Hematopoietic multipotent progenitor cell treated with erythropoietin and hydrocortisone succinate and interleukin-3 and kit ligand, for 4 days (in vitro differentiated cells): ENCODE measurements at places on chromosomes 7 and 10.

DNA sequence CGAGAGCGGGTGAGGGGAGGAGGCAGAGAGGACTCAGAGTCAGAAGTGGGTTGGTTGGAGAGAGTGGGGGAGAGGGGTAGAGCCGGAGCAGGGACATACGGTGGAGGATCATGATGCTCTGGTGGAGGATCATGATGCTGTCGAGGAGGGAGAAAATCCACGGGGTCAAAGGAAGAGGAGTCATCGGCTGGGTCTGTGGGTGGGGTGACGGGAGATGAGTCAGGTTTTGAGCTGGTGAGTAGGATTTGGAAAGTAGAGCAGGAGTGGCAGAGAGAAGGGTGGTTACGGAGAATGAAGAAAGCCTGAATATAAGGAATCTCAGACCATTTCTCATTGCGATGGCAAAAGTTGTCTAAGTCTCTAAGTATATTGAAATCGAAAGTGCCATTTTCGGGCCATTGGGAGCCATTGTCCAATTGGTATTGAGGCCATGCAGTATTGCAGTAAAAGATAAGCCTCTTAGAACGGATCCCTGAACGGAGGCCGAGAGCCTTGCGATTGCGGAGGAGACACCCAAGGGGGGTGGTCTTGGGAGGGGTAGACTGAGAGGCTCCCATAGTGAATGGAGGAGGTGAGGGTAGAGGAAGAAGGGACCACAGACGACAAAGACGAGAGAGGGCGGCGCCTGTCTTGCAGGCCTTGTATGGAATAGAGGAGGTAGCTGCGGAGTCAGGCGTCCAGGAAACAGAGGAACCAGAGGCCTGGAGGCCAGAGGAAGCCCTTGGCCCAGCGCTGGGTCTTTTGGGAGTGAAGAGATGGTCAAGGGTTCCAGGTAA lies 23.8 kb downstream of the SCIN start:
- DNase-seq = no peak

DNA sequence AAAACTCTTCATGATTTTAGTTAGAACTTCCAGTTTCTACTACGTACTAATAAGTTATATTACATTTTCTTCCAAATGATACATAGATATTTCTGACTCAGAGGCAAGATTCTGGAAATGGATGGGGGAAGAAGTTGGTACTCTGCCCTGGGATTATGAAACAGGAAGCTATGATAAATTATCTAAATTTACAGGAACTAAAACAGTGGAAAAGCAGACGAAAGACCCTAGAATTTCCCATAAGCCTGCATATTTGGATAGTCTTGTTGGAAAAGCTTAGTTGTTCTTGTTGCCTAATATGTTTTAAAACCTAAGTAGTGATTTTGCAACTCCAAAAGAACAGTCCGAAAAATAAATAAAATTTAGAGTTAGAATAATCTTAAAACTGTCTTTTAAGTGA lies 21.8 kb downstream of the CFAP69 start:
- DNase-seq = no peak

GRCh38 chr10:112689327-112690072 lies 242.5 kb downstream of the VTI1A start:
- DNase-seq = peak; percentile 44

GRCh38 chr10:71694567-71694968 lies 25.0 kb downstream of the C10orf105 start:
- DNase-seq = peak; percentile 92

DNA sequence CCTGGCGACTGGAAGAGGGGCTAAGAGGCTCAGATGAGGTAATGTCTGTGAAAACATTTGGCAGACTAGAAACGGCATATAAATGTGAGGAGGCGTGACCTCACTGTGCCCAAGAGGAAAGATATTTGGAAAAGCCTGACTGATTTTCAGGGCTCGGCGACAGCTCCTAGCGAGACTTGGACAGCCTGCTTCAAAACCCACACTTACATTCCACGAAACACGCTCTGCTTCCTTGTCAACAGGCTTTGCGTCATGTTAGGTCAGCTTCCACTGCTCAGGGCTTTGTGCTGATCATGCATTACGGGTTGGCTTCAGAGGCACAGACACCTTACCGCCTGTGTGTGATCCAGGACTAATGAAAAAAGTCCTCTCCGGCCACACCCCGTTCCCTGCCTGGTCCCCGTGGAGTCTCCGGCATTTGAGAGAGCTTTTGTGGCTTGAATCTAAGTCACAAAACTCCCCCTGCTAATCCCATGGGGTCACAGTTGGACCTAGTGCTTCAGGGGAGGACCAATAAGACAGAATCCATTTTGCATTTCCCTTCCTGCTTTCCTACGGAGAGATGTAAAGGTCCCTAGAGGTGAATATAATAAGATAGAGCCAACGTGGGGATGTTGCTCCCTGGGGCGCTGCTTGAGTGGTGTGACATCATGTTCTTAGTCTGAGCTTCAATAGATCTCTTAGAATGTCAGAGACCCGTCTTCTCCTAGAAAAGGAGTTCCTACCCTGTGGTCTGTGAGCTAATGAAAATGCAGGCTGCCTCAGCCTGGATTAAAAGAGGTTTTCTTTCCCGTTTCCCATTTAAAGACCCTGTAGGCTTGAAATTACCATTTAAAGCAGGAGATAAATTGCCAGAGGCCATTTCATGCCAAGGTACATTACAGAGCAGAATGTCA lies 25.5 kb downstream of the FGFBP3 start:
- DNase-seq = no peak

- DNase-seq = no peak
Measured at GRCh38 chr10:28559618-28560017, 26.7 kb downstream of the WAC start.

- no peak for DNase-seq
Measured at GRCh38 chr7:72441791-72442190, 29.7 kb upstream of the CALN1 start.

- DNase-seq = no peak
Measured at GRCh38 chr7:17131060-17131345, 167.4 kb upstream of the AHR start.

GRCh38 chr10:8453587-8453986 lies 399.1 kb downstream of the GATA3 start:
- no peak for DNase-seq

GRCh38 chr7:42699380-42700178 lies 212.3 kb downstream of the C7orf25 start:
- DNase-seq = no peak

DNA sequence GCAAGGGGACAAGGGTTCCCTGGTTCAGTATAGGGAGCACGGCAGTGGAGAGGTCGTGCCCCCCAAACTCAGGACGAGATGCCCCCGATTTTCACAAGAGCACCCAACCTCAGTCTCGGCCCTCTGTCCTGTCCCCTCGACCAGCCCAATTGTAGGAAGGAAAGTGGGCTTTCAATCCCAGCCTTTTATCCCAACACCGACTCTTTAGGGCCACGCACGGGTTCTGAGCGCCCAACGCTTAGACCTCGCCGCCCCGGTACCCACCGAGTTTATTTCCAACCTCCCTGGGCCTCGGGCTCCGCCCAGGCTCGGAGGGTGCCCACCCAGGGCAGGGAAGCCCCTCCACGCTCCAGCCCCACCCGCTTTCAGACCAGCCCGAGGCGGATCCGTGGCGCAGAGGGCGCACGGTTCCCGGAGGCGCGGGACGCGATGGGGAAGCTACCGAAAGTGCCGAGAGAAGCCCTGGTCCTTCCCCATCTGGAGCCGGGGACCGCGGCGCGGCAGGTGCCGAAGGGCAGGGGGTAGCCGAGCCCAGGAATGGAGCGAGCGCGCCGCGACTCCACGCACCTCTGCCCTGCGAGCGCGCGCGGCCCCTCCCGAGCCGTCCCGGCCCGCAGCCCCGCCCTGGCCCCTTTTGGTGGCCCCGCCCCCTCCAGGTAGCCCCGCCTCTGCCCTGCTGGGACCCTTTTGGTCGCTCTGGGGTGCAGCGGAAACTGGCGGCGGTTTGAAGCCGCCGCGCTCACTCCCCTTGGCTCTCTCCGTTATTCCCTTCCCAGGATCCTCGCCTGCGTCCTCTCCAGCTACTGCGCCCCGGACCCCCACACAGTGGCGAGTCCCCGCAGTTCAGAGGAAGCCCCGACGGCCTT lies 20.4 kb downstream of the GRID2IP start:
- DNase-seq = peak; percentile 54

- no peak for DNase-seq
Measured at GRCh38 chr10:86540016-86540415, 18.4 kb upstream of the WAPL start.

GRCh38 chr10:62813981-62814380 lies 2.2 kb downstream of the EGR2 start:
- no peak for DNase-seq

- DNase-seq = no peak
Measured at GRCh38 chr7:150879345-150879744, 27.0 kb downstream of the AOC1 start.

GRCh38 chr10:91758303-91759146 lies 39.7 kb upstream of the TNKS2 start:
- peak; percentile 88 for DNase-seq

GRCh38 chr10:35684586-35684985 lies 42.5 kb upstream of the FZD8 start:
- no peak for DNase-seq

DNA sequence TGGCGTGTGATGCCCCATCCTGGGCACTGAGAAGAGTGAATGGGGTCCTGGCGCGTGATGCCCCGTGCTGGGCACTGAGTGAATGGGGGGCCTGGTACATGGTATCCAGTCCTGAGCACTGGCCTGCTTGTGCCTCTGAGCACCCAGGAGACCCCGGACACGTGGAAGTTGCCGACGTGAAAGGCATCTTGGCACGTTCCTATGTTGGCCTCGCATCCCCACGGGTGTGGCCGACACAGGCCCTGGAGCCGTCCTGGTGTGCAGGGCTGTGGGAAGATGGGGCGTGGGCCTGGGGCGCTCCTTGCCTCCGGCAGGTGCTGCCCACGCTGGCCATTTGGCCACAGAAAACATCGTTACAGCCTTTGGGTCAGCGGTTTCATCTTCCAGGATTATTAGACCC lies 35.5 kb downstream of the CFAP46 start:
- DNase-seq = no peak

GRCh38 chr7:133815611-133816210 lies 311.4 kb upstream of the LRGUK start:
- DNase-seq = no peak

GRCh38 chr10:31952066-31952465 lies 23.4 kb upstream of the ARHGAP12 start:
- DNase-seq = peak; percentile 83

DNA sequence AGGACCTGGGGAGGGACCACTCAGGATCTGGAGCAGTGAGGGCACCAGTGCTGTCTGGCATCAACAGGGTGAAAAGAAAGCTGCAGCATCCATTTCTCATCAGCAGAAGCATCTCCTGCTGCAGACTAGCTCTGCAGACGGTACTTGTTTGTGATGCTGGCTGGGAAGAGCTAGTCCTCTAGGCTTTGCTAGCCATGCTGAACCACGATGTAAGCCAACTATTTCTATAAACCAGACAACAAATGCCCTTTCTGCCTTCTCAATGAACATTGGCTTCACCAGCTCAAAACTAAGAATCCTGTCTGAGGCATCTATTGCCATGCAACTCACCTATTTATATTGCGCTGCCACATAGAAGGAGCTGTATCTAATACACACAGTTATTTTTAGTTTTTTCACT lies 65.6 kb downstream of the CTTNBP2 start:
- no peak for DNase-seq

- no peak for DNase-seq
Measured at GRCh38 chr10:120480065-120480600, 23.1 kb downstream of the PLPP4 start.

- no peak for DNase-seq
Measured at GRCh38 chr10:32692174-32692573, 246.2 kb downstream of the CCDC7 start.

GRCh38 chr7:22628112-22628511 lies 98.9 kb upstream of the IL6 start:
- no peak for DNase-seq

DNA sequence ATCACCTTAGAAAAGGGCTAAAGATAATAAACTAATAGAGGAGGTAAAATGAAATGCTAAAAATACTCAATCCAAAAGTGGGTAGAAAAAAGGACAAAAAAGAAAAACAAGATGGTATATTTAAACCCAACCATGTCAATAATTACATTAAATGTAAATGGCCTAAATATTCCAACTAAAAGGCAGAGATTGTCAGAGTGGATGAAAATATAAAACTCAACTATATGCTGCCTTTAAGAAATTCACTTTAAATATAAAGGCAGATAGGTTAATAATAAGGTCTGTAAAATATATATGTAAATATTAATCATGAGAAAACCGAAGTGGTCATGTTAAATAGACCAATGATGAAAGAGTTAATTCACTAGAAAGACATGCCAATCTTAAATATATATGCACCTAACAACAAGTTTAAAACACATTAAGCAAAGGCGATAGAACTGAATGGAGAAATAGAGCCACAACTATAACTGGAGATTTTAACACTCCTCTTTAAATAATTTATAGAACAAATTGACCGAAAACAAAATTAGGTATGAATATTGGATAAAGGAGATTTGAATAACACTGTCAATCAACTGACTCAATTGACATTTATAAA lies 159.4 kb downstream of the PLPP4 start:
- no peak for DNase-seq

DNA sequence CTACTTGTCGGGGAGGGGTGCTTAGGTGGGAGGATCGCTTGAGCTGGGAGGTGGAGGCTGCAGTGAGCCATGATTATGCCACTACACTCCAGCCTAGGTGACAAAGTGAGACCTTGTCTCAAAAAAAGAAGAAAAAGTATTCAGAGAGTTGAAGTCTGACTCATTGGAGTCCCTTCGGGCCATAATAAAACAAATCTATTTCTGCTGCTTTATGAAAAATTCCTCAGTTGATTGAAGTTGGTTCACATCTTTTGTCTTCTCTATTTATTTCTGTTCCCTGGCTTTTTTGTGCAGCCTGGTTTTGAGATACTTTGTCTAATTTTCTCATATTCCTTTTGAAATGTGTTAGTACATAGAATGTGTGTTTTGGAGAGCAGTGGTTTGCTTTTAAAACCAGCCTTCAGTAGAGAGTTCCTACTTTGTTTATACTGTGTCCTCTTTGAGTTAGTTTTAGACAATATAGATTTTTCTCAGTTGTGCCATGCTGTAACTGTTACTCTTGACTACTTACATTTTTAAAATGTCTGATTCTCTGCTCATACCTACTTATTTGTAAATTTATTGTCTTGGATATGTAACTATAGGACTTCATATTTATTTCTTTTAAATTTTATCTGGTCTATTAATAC lies 36.7 kb downstream of the LUC7L2 start:
- no peak for DNase-seq

DNA sequence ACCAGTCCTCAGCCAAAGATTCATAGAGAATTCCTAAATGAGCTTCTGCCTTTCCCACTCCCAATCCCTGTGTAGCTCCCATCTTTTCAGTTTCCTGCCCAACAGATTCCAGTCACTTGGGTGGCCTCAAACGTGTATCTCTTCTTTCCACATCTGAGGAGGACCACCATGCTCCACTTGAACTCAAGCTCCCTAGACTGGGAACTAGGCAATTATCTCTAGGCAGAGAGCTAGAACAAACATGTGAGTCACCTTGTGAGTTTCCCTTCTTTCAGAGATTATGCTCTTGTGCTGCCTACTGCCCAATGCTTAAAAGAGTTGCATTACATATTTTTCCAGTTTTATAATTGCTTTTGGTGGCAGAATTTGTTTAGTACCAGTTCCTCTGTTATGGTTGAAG lies 178.0 kb downstream of the MDFIC start:
- DNase-seq = no peak
